ENCODE measurements at places on chromosomes 7 and 10. TPM values are rescaled to one million over a fixed set of nuclear protein-coding genes. Genes with fewer than 3 reads are reported as not detected.

GLRX3 gene
- total RNA-seq: 36.1 TPM

DNA sequence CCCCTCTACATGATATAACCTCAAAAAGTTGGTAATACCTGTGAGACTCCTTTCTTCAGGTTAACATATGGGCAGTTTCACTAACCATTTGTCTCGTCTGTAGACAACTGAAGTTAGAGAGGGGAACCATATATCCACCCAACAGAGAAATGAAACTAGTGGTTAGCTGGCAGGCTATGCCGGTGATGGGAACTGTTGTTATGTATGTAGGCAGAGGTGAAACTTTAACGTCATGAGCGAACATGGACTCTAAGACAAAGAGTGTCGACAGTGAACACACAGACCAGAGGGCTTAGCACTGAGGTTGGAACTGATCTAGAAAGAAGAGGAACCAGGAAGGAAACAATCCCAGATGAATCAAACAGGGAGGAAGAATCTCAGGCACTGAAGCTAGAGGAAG is 112.4 kb downstream of the ELMO1 start:
- no peak for DNase-seq

DEPP1 gene
- 139 TPM for total RNA-seq

ZNF503 gene
- total RNA-seq: 3.6 TPM

ARHGAP22 gene
- total RNA-seq: 2.6 TPM

GRCh38 chr10:99849536-99849935 is 67.1 kb downstream of the ABCC2 start:
- no peak for DNase-seq

DNA sequence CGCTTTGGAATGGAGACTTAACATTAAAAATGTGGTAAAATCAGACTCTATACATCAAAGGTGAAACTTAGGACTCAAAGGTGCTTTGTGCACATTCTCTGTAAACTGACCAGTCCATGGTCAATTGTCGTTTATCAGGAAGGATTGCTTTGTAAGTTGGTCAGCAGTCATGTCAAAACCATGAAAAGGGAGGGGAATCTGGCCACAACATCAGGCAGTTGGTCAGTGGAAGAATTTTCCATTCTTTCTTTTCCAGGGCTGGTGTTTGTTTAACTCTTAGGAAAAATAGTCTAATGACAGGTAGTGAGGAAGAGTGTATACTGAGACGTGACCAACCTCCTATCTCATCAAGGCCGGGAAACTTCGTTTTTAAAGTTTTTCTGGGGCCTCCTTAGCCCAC is 226.5 kb downstream of the ADK start:
- no peak for DNase-seq

GNG11 gene
- total RNA-seq: 17.3 TPM

- no peak for DNase-seq
Measured at GRCh38 chr7:158847451-158847866, 8.9 kb upstream of the DYNC2I1 start.

Data from breast epithelium (tissue), 4 donors.